ENCODE measurements at places on chromosomes 1 and 21. TPM values are rescaled to one million over a fixed set of nuclear protein-coding genes. Genes with fewer than 3 reads are reported as not detected.

The FAAP20 gene
- 122 TPM for polyA plus RNA-seq

DNA sequence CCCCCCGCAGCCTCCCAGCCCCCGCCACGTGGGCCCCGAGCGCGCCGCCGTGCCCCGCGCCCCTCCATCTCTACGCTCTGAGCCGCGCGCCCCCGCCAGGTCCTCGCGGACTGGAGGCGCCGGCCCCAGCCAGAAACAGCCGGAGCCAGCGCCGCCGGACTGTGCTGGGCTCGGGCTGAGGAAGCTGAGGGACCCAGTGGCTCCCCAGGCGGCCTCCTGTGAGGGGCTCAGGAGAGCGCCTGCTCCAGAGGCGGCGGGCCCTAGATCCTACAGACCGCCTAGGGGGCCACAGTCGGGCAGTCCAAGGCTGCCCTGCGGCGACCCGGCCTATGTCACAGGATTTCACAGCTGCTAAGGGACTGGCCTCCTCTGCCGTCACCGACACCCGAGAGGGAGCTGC is 82.1 kb downstream of the NENF start:
- DNase-seq = peak; percentile 46

DNA sequence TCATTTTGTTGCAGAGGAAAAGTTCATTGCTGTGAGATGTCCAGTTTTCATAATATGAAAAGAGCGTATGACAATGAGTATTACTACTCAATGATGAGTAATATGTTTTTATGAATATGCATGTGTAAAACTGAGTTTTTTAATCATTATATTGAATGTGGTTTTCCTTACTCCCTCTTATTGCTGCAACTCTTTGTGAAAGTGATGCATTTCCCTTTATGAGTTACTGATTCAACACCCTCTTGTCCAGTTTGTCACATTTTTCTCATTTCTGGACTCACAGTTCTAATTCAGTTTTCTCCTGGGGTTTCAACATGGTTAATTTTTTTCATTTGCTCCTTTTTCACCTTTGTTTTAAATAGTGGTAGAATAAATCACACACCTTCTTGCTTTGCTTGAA is 35.2 kb upstream of the KCNJ15 start:
- peak; percentile 60 for DNase-seq

DNA sequence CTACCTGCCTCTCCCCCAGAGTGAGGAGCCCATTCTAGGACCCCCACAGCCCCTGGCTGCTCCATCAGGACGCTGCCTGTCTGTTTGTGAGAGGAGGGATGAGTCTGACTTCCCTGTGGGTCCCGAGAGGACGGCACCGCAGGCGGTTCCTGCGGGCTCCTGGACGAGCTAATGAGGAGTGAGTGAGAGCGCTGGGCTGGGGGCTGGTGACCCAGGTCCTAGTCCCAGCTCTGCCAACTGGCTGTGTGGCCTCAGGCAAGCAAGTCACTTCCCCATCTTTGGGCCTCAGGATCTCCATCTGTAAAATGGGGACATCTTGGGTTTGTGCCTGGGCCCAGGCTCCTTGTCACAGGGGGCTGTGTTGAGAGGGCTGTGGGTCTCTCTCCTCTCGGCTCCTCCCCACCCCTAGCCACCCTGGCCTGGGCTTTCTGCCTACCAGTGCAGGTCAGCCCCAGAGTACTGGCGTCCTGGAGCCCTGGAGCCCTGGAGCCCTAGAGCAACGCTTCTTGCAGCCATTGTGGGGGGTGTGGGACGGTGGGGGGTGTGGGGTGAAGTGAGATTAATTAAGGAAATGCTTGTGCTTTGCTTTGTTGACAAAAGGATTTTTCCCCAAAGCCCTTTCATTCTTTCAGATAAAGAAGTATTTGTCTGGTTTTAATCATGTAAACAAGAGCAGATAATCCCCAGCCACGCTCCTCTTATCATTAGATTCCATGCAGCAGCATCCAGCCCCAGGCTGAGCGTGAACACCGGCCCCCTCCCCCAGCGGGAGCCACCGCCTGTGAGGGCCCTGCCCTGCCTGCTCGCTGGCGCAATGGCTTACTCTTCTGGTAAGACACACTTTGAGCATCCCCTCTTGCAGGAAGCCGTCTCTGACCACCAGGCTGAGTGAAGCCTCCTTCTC is 26.8 kb downstream of the SLC1A7 start:
- no peak for DNase-seq

- DNase-seq = no peak
These were observed 63.7 kb upstream of the B3GALNT2 start for GRCh38 chr1:235567812-235568503.

DNA sequence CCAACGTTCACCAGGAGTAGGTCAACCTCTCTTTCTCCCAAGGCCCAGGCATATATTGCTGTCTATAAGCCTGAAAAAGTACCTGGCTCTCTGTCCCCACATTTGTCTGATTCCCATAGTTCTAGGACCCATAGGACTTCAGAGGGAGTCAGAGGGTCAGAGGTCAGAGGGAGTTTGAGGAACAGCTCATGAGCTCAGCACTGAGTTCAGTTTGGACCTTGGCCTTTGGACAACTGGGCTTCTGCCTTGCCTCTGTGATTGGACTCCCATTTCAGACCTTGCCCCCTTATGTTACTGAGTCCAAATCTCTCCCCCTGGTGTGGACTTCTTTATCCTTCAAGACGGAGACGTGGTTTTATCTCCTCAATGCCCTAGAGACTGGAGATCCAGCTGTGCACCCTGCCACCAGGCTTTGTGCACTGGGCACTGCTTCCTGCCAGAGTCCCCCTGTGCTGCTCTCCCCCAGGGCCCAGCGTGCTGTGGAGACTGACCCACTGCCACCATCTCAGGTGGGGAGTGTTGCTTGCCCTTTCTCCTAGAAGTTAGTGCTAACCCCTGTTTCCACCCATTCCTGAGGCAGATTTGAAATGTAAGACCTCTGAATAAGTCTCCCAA is 3.2 kb downstream of the CTSE start:
- DNase-seq = no peak

- DNase-seq = no peak
These were observed 107.5 kb downstream of the ODF2L start for GRCh38 chr1:86288586-86289147.

GRCh38 chr1:3125546-3126368 is 56.8 kb downstream of the PRDM16 start:
- DNase-seq = no peak

- no peak for DNase-seq
These were observed 9.0 kb upstream of the GPR153 start for GRCh38 chr1:6269720-6270400.

- DNase-seq = no peak
These were observed 50.6 kb upstream of the MTR start for GRCh38 chr1:236744533-236744932.

DNA sequence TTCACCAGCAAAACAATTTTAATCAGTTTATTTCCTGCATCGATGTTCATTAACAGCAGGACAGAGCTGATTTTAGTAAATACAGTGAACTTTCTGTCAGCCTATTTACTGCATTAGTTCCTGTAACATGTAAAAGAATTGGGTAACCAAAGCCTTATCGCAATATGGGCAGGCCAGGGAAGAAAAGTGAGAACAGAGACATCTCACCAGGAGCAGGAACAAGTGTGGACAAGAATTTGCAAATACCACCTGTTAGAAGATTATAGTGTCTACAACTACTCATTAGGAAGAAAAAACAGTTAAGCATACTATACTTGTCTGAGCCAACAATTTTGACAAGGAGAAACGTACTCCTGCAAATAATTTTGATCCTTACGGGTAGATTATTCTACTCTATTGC is 1293.9 kb downstream of the PLA2G4A start:
- DNase-seq = no peak

The SERPINC1 gene
- polyA plus RNA-seq = not detected

The TRIM67 gene
- polyA plus RNA-seq = not detected

The TLCD4 gene
- 0.08 TPM for polyA plus RNA-seq

DNA sequence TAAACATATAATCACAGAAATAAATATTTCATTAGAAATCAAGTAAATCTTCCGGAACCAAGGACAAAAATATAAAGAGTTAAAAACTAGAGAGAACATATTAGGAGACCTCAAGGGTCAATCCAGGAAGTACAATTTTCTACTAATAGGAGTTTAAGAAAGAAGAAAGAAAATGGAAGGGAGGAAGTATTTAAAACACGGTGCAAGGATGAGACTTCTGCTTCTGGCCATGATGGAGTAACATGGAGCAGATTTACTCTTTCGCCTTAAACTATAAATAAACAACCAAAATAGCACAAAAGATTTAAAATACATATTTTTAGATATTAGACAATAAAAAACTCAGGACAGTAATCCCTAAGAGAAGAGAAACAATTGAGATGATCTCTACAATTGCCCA is 12.6 kb upstream of the IFNAR1 start:
- no peak for DNase-seq

The PRDM16 gene
- polyA plus RNA-seq = 0.18 TPM

- DNase-seq = peak; percentile 42
These were observed 789 bp upstream of the GALE start for GRCh38 chr1:23801338-23801748.

The RASSF5 gene
- polyA plus RNA-seq = 0.48 TPM

The DMBX1 gene
- polyA plus RNA-seq = not detected

- peak; percentile 15 for DNase-seq
These were observed 39.6 kb upstream of the LPGAT1 start for GRCh38 chr1:211870156-211870555.

DNA sequence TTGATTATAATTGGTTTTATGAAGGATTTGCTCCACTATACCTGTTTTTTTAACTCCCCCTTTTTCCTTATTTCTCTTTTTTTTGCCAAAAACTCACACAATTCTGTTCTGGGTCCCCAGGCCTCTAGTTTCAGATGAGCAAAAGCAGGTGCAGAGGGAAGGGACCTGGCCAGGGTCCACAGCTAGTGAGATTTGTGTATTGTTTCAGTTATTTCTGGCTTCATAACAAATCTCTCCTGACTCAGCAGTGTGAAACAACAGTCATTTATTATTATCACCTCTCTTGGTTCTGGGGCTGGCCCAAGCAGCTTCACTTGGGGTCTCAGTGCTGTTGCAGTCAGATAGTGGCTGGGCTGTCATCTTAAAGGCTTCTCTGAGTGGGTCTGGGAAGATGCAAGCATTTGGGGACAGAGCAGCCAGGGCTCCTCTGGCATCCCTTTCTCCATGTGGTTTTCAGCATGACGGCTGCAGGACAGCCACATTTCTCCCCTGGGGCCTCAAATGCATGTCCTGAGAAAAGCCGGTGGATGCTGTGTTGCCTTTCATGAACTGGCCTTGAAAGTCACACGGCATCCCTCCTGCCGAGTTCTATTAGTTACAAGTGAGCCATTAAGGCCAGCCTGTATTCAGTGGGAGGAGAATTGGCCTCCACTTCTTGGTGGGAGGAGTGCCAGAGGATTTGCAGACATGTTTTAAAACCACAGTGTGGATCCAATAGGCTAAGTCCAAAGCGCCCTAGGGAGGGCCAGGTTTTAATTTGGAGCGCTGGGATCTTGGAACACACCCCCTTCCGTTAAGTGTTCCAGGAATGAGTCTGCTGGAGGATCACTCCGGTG is 137.1 kb downstream of the CAMTA1 start:
- peak; percentile 76 for DNase-seq

The PLXNA2 gene
- 3.7 TPM for polyA plus RNA-seq

DNA sequence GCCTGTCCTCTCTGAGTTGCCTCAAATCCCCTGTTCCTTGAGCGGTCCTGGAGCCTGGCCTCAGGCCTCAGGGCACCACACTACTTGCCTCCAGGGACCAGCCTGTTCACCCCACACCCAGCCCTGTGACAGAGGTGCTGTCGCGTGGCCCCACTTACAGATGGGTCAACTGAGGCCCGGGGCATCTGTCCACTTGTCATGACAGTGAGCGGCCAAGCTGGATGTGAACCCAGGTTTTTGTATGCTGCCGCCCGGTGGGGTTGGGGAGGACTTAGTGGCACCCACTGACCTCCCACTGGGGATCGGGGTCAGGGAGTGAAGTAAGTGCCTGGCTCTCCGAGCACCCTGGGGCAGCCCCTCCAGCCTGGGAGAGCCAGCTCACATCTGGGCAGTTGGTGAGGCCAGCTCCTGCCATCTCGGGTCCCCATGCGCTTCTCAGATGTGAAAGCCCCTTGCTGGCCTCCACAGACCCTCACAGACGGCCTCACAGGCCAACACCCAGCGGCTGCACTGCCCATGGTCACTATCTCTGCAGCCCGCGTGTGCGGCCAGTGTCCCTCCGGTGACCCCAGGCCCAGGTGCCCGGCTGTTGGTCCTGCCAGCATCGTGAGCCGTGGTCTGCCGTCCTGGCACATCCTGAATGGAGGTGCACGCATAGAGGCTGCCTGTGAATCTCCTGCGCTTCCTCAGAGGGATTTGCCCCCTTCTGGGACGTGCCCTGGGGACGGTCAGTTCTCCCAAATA is 9.3 kb upstream of the FAAP20 start:
- DNase-seq = no peak

DNA sequence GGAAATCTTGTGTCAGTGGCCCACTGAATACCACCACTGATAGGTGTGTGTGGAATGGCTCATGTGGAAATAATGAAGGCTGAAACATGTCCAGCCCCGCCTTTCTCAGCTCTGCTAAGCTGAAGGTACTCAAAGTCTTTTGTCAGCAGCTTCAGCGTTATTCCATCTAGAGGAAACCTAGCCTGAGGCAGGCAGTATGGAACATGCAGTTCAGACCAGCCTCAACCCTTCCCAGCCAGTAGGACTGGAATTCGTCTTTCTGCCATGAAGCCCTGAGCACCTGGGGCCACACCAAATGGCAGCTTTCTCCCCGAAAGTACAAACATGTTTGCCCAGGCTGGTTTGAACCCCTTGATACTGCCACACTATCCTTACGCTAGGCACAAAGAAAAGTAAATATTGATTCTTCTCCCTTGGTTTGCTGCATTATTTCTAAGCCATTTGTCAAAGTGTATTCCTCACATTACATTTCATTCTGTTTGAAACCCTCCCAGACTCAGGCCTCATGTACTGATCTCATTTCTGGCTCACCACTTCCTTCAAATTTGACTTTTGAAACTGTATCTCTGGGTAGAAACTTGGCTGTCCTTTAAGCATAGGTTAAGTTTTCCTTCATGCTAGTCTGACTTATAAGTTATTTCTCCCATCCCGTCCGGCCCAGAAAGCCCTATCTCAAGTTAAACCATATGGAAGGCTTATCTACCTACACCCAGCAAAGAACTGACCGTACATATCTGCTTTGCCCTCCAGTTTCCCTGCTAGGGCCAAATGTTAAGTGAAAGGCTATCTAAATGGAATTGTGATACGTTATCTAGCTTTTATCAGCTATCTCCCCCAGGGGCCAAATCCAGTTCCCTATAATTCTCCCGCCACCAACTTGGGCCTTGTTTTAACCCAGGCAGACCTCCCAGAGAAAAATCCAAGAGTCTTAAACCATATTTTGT is 45.7 kb upstream of the HOOK1 start:
- no peak for DNase-seq

GRCh38 chr1:29719253-29719652 is 482.9 kb downstream of the PTPRU start:
- DNase-seq = peak; percentile 72

GRCh38 chr21:45470773-45471524 is 66.0 kb downstream of the COL18A1 start:
- DNase-seq = peak; percentile 90
